CD4-positive, alpha-beta memory T cell (primary cell): ENCODE measurements at places on chromosomes 4 and X.
A peak's percentile ranks its signal among the peaks of the same experiment; 100 is the strongest.

- DNase-seq, result no peak
Observed at GRCh38 chr4:53818104-53818503, 226.8 kb upstream of the LNX1 start.

GRCh38 chr4:80423553-80424224 is 88.2 kb downstream of the CFAP299 start:
- DNase-seq, result no peak

DNA sequence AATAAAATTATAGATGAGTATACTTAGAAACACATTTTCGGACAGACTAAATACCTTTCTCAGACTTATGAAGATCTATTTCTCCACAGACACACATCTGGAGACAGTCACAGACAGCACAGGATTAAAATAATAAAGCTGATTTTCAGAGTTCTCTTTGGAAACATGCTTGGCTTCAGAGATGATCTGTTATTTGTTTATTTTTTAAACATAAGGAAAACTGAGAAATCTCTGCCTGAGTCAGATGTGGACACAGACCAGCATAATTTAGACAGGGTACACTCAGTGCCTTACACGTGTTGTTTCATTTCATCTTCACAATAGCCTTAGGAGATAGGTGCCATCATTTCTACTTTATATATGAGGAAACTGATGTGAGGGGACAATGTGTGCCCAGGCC is 92.1 kb downstream of the SLC9A7 start:
- DNase-seq, result no peak

GRCh38 chrX:49840679-49841078 is 11.6 kb downstream of the PAGE4 start:
- DNase-seq, result peak; percentile 44

DNA sequence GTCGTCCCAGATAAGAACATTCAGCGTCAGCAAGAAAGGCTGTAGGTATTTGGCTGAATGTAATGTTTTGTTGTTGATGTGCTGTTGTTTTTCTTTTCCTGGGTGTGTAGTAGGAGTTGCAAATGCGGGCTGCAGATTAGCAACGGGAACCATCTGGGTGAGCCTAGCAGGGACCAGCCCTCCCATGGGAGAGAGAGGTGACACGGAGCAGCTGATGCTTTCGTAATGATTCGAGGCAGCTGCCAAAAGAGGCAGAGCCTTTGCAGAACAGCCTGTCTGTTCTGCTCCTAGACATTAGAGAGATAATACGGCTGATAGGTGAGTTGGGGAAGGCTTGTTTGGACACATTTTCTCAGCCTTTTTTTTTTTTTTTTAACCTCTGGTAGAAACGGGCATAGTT is 25.3 kb downstream of the ARSF start:
- no peak for DNase-seq

DNA sequence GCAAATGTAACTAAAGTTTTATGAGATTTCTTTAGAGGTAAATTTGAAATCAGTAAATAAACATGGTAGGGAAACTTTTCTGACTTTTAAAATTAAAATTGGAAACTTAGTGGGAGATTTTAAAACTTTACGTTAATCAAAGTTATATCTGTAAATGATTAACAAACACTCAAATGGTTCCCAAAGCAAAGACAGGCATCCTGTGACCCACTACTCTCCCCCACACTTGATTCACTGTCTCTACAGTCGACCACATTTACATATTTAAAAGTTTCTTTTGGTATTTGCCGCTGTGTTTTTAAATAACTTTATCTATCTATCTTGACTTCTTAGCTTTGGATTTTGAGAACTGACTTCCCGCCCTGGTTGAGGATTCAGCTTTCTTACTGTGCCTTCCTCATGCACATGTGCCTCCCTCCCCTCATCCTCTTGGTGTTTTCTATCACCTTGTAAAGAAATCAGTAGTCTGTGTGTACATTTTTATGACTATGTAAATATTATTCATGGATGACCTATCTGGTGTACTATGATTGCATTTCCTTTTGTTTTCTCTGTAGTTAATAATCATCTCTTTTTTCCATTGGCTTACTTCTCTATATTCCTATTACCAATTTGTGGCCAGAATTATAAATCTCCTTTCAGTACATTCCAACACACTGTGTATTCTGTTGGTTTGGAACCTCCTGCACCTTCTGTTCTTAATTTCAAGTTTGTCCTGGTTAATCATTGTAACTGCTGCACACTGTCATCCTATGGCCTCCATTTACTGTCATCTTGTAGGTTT is 72.6 kb downstream of the WWC2 start:
- no peak for DNase-seq

GRCh38 chr4:106277140-106277675 is 38.8 kb downstream of the TBCK start:
- DNase-seq, result no peak

GRCh38 chr4:99832321-99832720 is 15.7 kb downstream of the DAPP1 start:
- DNase-seq, result no peak

GRCh38 chrX:41720125-41720779 is 3.7 kb upstream of the GPR82 start:
- peak; percentile 19 for DNase-seq

- DNase-seq, result no peak
Observed at GRCh38 chr4:24003926-24004325, 114.1 kb upstream of the PPARGC1A start.

DNA sequence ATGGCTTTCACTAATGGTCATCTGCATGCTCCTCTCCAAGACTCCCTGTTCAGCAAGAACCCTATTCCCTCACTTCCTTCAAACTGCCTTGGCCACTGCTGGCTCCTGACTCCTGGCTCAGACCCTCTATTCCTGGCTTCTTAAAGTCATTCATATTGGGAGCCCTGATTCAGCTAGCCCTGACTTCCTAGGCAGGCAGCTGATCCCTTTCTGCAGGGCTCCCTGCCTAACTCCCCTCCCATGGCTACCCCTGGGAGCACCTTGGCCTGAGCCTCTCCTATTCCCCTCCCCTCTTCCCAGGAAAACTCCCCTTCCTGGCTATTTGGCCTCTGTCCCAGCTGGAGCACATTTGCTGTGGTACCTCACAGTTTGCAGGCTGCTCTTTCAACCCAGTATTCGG is 154.9 kb upstream of the PJA1 start:
- DNase-seq, result no peak

DNA sequence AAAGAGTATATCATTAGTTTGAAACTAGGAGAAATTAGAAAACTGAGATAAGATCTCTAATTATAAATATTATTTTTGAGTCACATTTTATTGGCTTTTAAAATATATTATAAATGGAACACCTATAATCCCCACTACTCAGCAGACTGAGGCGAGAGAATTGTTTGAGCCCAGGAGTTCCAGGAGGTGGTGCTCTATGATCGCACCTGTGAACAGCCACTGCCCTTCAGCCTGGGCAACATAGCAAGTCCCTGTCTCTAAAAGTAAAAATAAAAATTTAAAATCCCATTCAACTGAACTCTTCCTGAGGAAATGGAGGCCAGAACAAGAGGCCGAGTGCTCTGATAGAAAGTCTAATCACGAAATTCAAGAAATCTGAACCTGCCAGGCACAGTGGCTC is 6.3 kb upstream of the C4orf36 start:
- DNase-seq, result no peak
